OCI-LY7 (cell line): ENCODE measurements at places on chromosomes 16 and 17.

DNA sequence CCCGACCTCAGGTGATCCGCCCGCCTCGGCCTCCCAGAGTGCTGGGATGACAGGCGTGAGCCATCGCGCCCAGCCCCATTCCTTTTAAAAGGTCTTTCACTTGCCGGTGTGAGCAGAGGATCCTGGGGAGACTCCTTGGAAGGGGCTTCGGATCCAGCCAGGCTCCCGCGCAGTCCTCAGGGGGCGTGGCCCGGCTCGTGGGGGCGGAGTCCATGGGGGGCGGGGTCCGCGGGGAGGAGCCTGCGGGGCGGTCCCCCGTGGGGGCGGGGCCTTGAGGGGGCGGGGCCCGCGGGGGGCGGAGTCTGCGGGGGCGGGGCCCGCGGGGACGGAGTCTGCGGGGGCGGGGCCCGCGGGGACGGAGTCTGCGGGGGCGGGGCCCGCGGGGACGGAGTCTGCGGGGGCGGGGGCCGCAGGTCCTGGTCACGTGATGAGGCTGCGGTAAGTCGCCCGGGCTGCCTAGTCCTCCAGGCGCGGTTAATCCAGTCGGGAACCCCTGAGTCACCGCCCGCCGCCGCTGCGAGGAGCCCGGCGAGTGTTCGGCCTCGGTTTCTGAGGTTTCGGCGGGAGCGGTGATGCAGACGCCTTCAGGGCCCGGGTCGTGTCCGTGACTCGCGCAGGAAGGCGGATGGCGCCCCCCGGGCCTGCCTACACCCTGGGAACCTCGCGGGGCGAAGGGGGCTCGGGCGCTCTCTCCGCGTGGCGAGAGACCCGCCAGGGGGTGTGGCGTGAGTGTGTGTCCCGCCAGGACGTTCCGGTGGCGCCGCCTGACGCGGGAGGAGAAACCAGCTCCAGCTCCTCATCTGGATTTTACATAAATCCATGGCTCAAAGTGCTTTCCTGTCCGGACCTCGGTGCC lies 23.6 kb upstream of the ABR start:
- DNase-seq: peak; percentile 62

DNA sequence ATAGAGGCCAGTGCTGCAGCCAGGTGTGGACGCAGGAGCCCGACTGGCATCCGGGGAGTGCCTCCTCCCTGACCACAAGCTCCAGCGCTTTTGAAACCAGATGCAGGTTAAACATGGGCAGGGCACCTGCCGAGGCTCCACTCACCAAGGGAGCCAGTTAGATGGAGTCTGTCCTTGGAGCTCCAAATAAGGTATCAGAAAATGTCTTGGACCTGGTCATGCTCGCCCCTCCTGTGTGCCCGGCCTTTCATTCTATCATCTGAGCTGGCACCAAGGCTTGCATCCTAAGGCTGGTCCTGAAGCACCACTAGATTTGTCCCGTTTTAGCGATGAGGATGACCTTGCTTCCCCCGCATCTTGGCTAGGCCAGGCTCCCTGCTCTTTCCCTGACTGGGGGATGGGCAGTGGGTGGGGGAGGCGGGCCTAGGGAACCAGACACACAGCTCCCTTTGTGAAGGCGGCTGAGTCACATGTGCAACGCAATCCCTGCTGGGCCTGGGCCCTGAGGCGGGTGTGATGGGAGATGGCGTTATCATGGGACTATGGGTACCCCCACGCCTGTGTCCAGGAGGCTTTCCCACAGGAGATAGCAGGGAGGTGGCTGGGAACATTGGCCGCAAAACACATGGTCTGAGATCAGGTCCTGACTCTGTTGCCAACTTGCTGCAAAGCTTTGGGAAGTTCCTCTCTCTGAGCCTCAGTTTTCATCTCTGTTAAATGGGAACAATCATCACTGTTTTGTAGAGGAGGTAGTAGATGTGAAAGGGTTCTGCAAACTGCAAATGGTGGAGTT lies 5.0 kb upstream of the ADGRG1 start:
- no peak for DNase-seq

DNA sequence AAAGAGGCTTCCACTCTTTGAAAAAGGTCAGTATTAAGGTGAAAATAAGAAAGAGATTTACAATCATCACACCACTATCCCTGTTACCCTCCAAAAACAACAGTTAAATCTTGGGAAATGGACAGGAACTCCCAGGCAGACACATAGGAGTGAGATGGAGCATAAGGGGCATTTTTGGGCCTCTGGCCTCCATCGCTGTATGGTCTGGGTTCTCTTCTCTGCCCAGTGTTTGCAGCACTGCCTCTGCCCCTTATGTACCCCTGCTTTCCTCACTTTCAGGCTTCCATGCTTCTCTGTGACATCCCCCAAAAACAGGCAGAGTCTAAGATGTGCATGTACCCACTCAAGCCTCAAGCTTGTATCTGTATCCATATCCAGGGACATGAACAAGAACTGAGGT lies 630 bp upstream of the HOXB2 start:
- DNase-seq: no peak

DNA sequence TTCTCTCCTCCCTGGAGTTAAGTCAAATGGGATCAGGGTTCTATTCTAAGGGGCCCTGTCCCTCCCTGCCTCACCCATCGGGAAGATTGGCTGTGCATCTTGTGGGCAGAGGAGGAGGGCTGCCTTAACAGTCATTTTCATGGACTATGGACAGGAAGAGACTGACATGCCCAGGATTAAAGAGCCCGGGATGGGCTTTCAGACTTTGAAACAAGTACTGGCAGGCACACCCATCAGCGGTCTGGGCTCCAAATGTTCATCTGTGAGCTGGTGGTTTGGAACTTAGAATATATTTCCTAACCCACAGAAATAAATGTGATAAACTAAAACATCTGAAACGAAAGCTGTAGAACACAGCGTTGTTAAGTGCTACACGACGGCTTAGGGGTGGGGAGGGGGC lies 6.5 kb downstream of the SLC6A4 start:
- no peak for DNase-seq

GRCh38 chr17:69245617-69246016 lies 17.0 kb upstream of the ABCA10 start:
- DNase-seq: no peak

GRCh38 chr17:30228011-30228410 lies 7.5 kb downstream of the SLC6A4 start:
- DNase-seq: no peak

DNA sequence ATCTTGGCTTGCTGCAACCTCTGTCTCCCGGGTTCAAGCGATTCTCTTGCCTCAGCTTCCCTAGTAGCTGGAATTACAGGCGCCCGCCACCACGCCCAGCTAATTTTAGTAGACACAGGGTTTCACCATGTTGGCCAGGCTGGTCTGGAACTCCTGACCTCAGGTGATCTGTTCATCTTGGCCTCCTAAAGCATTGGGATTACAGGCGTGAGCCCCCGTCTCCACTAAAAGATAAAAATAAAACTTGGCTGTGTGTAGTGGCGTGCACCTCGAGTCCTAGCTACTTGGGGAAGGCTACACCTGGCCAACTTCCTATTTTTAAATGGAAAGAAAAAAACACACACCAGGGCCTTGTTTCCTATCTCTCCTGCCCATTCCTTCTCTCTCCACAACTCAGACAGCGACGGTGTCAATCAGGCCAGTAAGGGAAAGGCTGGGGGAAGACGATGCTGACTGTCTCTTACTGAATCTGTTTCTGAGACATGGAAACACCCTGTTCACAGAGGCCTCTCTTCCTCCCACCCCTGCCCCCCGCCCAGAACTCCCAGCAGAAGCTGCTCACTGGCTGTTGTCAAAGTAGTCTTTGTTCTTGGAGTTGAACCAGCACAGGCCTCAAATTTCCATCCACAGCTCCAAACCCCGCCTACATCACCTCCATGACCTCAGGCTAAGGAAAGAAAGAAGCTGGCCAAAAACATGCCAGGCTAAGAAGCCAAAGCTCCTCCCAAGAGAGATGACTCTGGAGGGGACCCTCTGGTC lies 96.6 kb downstream of the NXN start:
- no peak for DNase-seq

GRCh38 chr16:19239511-19240155 lies 45.9 kb upstream of the CLEC19A start:
- no peak for DNase-seq

DNA sequence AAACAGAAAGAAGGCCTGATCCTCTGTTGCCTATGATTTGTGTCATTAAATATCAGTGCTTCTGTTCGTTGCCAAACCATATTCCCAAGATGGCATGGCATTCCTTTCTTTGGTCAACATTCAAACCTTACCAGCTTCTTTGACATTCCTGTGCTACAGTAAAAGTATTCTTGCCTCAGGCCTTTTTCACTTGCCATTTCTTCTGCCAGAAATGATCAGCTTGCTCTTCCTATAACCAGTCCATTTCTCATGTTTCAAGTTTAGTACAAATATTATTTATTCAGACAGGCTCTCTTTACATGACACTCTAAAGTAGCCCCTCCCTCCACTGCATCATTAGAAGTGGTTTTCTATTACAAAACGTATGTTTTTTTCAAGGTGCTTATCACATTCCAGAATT lies 278.3 kb downstream of the KCNJ2 start:
- DNase-seq: no peak

DNA sequence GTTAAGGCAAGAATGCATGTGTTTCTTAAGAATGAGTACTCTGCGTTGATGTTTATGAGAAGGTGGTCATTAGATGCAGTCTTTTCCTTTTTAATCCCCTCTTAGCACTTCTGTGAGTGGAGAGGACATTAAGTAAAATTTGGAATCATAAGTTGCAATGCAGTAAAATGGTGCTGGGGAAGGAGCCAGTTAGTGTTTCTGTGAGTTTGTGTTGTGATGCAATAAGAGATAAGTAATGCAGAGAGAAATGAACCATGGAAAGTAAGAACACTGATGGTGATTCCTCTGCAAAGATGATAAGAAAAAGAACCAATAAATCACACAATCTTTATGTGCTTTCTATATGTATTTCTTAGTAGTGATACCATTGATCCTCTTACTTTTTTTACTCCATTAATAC lies 20.0 kb downstream of the ABHD15 start:
- DNase-seq: no peak

GRCh38 chr16:49834531-49835151 lies 21.3 kb downstream of the ZNF423 start:
- no peak for DNase-seq

- DNase-seq: no peak
Measured at GRCh38 chr16:12767897-12768296, 35.8 kb downstream of the CPPED1 start.

DNA sequence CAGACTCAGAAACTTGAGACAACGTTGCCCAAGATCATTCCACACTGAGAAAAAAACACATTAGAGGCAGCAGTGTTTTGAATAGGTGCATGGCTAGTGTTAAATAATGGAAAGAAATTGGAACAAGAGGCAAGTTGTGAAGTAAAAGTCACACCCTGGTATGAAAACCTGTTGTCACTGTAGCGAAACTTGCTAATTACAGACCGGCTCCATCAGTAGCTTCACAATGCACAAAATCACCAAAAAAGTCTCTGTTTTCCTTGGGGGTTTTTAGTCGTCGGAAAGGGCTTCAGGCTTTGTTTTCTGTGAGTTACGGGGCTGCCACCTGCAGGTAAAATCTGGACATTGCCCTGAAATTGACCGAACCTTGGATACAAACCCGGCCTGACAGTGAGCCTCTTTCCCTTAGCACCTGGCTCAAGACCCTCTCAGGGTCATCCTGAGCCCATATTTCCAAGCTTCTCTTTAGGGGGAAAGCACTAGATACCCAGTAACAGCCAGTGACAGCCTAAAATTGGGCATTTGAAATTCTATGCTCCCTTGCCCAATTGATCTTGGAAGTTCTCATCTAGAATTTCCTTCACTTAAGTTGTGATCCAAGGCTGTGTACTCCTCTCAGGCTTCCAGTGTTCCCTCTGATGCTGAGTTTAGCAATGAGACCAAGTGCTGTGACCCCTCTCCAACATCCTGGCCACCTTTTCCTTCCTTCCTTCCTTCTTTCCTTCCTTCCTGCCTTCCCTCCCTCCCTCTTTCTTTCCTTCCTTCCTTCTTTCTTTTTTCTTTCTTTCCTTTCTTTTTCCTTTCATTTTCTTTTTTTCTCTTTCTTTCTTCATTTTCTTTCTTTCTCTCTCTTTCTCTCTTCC lies 7.2 kb upstream of the GRB2 start:
- DNase-seq: peak; percentile 95

DNA sequence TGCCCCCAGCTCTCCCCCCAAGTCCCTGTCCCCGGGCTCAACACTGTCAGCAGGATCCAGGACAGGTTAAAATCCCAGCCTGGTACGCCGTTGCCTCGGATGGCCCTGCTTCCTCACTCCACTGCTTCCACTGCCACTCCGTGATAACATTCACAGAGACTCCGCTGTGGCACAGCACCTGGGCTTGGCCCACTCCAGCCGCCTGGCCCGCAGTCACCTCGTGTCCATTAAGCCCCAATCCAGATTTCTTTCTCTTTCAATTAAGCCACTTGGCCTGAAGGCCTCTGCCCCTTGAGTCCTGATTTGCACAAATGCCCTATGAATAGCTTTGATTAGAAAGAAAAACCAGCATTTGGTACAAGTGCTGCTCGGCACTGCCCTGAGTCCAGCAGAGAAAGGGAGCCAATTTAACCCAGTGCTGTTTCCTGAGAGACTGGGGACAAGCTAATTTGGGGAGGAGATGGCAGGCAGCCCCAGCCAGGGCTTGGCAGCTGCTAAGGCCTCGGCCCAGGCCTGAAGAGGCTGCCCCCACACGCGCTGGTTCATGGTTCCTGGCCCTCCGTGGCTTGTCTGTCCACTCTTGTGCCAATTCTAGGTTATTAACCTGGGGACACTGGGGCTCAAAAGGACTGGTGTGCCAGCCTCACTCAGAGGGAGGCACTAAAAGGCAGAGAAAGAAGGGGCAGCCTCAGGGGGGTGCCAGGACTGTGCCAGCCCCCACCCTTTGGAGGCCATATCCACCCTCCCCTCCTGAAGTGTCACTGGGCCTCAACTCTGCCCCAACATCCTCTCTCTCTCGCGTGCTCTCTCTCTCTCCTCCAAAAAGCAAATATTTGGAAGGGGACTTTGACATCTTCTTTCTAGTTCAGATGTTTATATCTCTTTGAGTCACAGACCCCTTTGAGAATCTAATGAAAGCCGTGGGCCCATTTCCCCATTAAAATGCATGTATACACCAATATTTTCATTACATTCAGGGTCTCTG lies 29.8 kb upstream of the SPPL2C start:
- DNase-seq: no peak

- peak; percentile 57 for DNase-seq
Measured at GRCh38 chr17:1485423-1486376, 6.8 kb downstream of the MYO1C start.

GRCh38 chr16:53780051-53780450 lies 76.1 kb downstream of the FTO start:
- no peak for DNase-seq

- no peak for DNase-seq
Measured at GRCh38 chr17:75980188-75981018, 1.4 kb downstream of the TEN1 start.

DNA sequence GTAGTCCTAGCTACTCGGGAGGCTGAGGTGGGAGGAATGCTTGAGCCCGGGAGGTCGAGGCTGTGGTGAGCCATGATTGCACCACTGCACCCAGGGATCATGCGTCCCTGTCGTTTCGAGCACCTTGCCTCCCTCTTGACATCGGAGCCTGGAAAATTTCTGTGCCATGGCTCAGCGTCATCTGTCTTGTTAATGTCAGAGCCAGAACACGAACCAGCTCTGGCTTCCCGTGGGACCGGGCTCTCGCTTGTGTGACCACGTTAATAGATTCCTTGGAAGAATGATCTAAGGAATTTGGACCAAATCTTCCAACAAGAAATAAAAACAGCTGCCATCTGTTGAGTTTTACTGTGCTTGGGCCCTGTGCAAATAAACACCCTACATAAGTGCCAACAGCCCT lies 117.7 kb downstream of the ABCC1 start:
- DNase-seq: no peak
